ENCODE measurements at places on chromosomes 5 and 9.

DNA sequence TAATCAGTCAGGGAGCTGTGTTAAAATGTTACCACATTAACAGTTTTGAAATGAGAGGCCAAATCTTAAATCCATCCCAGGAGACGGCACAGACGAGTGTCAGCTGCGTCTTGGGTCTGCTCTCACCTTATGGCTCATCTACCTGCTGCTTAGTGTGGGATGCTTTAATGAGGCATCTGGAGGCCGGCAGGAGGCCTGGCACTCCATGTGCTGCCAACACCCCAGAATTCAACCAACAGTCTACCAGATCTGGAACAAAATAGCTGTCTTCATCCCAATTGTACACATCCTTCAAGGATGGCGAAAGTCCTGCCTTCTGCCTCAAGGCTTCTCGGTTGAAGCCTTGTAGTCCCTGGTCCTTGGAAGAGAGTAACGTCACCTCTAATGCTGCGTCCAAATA lies 12.0 kb downstream of the PRKACG start:
- DNase-seq, result no peak

GRCh38 chr9:136576269-136576626 lies 30.4 kb upstream of the NOTCH1 start:
- DNase-seq, result peak; percentile 41

- DNase-seq, result peak; percentile 60
Observed at GRCh38 chr9:73573235-73573634, 421.6 kb downstream of the ANXA1 start.

DNA sequence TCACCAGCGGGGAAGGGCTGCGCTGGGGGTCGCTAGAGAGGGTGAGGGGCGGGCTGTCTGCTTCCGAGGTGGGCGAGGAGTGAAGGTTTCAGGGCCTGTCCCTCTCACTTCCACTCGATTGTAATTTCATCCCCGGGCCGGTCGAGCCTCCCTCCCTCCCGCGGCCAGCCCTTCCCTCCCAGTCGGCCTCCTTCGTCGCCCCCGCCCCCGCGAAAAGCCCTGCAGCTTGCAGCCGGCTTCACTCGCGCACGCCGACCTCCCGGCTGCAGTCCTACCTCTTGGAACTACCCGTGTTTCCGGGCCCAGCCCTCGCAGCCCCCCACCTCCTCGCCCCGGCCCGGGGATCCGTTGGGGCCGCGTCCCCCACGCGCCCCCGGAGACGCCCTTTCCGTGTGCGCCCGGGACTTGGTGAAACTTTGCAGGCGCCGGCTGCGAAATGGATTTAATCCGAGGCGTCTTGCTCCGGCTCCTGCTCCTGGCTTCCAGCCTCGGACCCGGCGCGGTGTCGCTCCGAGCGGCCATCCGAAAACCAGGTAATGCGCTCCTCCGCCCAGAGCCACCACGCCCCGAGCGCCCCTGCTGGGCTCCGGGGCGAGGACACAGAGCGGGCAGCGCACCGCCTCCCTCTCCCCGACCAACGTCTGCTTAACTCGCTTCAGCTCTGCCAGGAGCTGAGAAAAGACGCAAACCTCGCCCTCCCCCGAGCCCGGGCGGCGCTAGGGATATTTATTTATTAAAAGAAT lies at the start of gene EGFLAM:
EGFLAM (plus strand) TSS at position 241 of the 743 bp plus-strand sequence; CDS start at position 437, 196 bp downstream.
- no peak for DNase-seq

DNA sequence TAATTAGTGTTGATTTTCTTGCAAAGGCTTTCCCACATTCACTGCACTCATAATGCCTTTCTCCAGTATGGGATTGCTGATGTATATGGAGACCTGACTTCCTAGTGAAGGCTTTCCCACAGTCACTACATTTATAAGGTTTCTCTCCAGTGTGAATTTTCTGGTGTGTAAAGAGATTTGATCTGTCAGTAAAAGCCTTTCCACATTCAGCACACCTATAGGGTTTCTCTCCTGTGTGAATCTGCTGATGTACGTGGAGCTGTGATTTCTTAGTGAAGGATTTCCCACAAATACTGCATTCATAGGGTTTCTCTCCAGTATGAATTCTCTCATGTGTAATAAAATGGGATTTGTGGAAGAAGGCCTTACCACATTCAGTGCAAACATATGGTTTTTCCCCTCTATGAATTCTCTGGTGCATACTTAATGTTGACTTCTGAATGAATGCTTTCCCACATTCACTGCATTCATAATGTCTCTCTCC lies 31.1 kb downstream of the ZNF484 start:
- no peak for DNase-seq

- DNase-seq, result no peak
Observed at GRCh38 chr5:142590451-142591231, 95.2 kb downstream of the FGF1 start.

GRCh38 chr9:99505936-99506335 lies 283.9 kb downstream of the SEC61B start:
- no peak for DNase-seq

DNA sequence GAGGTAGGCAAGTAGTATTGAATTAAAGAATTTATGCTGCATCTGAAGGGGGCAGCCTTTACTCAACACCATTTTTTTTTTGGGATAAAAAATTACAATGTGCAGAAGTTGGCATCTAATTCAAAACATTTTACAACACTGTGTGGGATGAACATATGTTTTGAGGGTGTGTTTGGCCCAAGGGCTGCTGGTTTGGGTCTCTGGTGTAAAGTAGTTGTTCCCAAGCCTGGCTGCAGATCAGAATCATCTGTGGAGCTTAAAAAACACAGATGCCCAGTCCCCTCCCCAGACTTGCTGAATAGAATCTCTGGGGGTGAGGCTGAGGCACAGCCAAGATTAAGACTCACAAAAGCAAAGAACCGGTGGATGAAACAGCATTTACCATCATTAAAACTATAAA lies 33.0 kb upstream of the PDZD2 start:
- no peak for DNase-seq
